K562 (cell line): ENCODE measurements at places on chromosomes 2 and 18. TPM values are rescaled to one million over a fixed set of nuclear protein-coding genes. Genes with fewer than 3 reads are reported as not detected.

DNA sequence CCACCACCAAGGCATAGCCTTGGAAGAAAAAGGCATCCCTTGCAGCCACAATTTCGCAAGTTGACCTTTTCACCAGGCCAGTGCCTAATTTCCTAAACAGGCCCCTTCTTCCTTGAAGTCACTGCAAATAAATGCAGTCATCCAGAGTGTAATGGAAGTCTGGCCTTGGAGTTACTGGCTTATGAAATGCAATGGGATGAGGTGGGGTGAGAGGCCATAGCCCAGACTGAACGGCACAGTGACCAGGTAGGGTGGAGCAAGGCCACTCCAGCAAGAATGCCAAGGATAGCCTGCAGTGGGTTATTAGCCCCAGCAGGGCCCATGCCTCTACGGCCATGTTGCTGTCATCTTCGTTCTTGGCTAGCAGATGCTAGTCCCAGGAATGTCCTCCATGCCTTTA lies 68.4 kb downstream of the BCL11A start:
- no peak for DNase-seq
- no peaks in the 10 kb centered on the region for H3K4me1 ChIP-seq
- no peaks in the 10 kb centered on the region for H3K36me3 ChIP-seq
- H3K27ac ChIP-seq: no peak overlapping the region

DNA sequence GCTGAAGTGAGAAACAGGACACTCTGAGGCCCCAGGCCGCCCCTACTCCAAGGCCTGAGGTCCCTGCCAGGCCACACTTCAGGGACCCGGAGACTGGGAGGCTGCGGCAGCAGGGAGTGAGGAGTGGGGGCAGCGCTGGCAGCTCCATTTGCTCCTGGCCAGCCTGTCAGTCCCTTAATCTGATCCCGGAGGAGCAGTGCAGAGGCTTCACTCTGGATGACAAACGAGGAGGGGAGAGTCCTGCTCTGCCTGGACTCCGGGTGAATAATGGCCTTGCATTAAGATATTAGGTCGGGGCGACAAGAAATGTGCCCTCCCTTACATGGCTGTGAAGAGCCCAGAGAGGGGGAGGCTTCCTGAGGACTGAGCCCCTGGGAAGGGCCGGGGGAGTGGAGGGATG lies 14.3 kb upstream of the PRSS56 start:
- no peak for DNase-seq
- H3K4me1 ChIP-seq: peaks cover 13% of the 10 kb centered on the region
- no peak overlapping the region for H3K27ac ChIP-seq

DNA sequence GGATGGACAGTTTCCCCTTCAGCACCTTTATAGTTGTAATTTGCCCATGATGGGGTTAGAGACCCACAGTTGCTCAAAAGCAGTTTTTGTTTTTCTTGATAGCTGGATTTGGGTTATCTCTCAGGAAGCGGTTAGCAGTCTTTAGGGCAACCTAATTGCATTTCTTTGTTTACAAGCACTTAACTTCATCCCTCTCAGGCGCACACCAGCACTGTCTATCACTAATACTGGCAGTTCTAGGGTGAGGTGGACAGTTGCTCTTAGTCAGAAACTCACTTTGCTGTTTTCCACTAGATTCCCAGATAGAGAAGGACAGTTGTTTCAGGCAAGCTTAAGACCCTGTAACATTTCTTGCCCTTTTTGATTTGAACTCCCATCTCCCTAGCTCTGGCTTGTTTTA lies 146.0 kb downstream of the AGAP1 start:
- no peak overlapping the region for H3K4me3 ChIP-seq
- H3K27me3 ChIP-seq: no peaks in the 10 kb centered on the region
- no peak for DNase-seq
- H3K27ac ChIP-seq: no peak overlapping the region
- peaks cover 39% of the 10 kb centered on the region for H3K4me1 ChIP-seq

GRCh38 chr2:112666761-112667122 lies 21.0 kb downstream of the SLC20A1 start:
- peaks cover 55% of the 10 kb centered on the region for H3K4me1 ChIP-seq
- H3K27ac ChIP-seq: peak overlapping the region; percentile 70
- peaks cover 38% of the 10 kb centered on the region for H3K36me3 ChIP-seq

DNA sequence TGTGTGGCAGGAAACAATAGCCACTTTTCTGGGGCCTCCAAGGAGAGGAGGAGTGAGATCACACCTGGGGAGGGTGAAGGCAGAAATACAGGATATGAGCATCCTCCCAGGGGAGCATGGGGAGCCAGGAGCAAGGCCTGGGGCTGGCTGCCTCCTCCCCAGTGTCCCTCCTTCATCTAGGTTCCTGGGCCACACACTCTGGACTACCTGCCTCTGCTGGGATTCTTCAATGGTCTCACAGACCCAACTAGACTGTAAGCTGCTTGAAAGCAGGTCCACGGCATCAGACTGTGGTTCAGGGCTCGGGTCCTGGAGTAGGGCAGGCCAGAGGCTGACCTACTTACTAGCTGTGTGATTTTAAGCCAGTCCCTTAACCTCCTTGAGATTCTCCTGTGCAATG lies 94.0 kb downstream of the MCFD2 start:
- H3K27me3 ChIP-seq: peaks cover 71% of the 10 kb centered on the region
- H3K4me3 ChIP-seq: no peak overlapping the region
- no peaks in the 10 kb centered on the region for H3K36me3 ChIP-seq

DNA sequence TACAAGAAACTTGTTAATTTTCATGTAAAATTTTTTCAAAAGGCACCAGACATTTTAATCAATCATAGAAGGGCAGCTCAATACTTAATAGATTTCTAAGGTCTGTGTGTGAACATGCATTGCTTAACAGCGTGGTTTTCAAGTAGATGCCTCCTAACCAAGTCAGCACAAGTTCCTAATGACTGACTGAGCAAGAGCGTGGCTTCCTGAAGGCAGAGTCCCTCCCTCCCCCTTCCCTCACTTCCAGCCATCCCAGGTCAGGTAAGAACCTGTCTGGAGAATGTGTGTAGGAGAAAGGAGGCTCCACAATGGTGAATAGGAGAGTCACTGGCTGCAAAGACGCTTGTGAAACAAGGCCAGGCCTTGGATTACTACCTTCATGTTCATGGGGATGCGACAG lies 33.5 kb upstream of the DAPL1 start:
- H3K4me3 ChIP-seq: no peak overlapping the region
- no peaks in the 10 kb centered on the region for H3K36me3 ChIP-seq
- H3K27me3 ChIP-seq: peaks cover 10% of the 10 kb centered on the region; the same call in 1 of the 3 replicates

HYCC2 gene
- 18.9 and 20.0 TPM in 2 replicates for total RNA-seq

NYAP2 gene
- 0.04 TPM in 2 replicates for total RNA-seq
